Kidney (tissue), 22 donors: ENCODE measurements at places on chromosomes 12 and 14.

GRCh38 chr12:34393821-34394150 is 371.5 kb downstream of the ALG10 start:
- peak; percentile 46 for DNase-seq

DNA sequence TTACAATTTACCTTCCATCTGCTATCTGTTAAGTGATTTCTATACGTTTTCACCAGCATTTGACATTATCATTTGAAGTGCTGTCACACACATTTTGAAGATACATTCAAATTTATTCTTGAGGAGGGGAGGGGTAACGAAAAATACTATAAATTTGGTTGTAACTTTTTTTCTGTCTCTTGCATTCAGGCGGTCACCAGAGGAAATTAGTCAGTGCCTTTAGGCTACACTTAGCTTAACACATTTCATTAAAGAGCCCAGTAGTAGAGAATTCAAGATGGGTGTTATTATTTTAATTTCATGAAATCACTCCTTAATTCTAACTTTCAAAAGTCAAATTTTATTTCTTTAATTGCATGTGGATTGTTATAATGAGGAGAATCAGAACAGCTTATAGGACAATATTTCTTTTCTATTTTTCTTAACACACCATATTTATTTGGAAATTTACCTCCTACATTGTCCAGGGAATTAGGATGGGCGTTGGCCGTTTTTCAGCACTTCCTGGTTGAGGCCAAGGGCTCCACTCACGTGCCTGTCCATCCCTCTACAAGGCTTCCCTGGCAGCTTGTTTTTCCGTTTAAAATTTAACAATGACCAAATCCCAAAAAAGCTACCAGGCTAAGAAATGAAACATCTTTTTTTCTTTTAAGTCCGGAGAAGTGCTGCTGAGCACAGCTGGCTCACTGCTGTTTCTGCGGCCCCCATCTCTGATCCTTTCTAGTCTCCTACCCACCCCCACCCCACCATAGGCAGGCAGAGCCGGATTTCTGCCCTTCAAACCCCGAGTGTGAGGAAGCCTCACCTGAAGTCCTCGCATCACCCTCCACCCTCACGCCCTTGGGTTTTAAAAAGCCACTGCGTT is 1.1 kb upstream of the FAR2 start:
- peak; percentile 19 for DNase-seq

- no peak for DNase-seq
Measured at GRCh38 chr12:7026854-7027253, 8.6 kb upstream of the LPCAT3 start.

GRCh38 chr12:128583453-128583852 is 240.3 kb downstream of the SLC15A4 start:
- no peak for DNase-seq
